ENCODE measurements at places on chromosomes 3 and 15.

GRCh38 chr15:77421370-77421700 lies 647 bp downstream of the HMG20A start:
- no peak for DNase-seq

GRCh38 chr3:99872923-99873254 lies 55.2 kb downstream of the CMSS1 start:
- DNase-seq, result no peak

GRCh38 chr15:70829371-70830166 lies 24.4 kb downstream of the LARP6 start:
- DNase-seq, result no peak

- DNase-seq, result no peak
Measured at GRCh38 chr3:125646581-125646980, 51.3 kb upstream of the OSBPL11 start.

- no peak for DNase-seq
Measured at GRCh38 chr3:97992547-97993173, 20.4 kb upstream of the RIOX2 start.

GRCh38 chr3:131174752-131175151 lies 148.1 kb downstream of the NEK11 start:
- DNase-seq, result no peak

GRCh38 chr3:14388201-14388600 lies 14.2 kb upstream of the SLC6A6 start:
- DNase-seq, result no peak

DNA sequence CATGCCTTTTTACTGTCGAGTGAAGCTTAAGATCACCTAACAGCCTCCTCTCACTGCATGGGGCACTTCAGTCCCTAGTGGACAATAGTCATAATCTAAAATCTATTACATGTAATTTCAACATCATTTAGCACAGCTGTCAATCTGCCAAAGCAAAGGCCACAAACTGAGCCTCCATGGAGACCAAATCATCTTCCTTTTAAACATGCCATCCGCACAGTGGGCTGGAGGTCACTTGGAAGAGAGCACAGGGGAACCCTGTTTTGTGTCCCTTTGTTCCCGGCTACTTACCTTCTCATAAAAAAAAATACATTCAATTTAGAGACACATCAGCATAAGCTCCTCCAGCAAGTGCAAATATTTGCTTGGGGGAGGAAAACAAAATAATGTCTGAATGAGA lies 167.3 kb downstream of the SQOR start:
- no peak for DNase-seq

DNA sequence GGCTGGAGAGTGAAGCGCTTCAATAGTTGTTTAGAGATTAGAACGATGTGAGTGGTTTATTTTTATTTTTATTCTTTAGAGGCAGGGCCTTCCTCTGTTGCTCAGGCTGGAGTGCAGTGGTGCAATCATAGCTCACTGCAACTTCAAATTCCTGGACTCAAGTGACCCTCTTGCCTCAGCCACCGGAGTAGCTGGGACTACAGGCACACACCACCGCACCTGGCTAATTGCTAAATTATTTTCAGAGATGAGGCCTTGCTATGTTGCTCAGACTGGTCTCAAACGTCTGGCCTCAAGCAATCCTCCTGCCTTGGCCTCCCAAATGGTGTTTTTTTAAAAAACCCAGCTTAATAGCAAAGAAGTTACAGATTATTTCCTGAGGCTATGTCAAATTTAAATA lies 29.0 kb downstream of the PPARG start:
- no peak for DNase-seq

DNA sequence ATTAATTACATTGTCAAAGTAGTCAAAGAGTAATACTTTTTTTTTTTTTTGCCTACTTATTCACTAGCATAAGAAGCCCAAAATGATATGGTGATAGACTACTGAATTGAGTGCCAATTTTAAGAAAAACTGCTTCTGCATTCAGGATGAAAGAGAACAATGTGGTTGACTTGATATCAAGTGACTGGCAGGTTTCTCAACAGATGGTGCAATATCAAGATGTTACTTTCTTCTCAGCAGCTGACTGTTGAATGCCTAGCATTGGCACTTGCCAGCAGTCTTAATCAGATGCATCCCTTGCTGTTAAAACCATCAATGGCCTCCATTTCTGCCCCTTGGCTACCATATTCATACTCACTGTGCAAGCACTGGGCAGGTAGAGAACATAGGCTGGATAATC lies 863.2 kb downstream of the GBE1 start:
- no peak for DNase-seq

GRCh38 chr3:98140531-98140930 lies 6.7 kb upstream of the OR5H14 start:
- DNase-seq, result no peak

Data from HuH-7 (cell line).